ENCODE measurements at places on chromosomes 2 and 18.
A peak's percentile ranks its signal among the peaks of the same experiment; 100 is the strongest.

DNA sequence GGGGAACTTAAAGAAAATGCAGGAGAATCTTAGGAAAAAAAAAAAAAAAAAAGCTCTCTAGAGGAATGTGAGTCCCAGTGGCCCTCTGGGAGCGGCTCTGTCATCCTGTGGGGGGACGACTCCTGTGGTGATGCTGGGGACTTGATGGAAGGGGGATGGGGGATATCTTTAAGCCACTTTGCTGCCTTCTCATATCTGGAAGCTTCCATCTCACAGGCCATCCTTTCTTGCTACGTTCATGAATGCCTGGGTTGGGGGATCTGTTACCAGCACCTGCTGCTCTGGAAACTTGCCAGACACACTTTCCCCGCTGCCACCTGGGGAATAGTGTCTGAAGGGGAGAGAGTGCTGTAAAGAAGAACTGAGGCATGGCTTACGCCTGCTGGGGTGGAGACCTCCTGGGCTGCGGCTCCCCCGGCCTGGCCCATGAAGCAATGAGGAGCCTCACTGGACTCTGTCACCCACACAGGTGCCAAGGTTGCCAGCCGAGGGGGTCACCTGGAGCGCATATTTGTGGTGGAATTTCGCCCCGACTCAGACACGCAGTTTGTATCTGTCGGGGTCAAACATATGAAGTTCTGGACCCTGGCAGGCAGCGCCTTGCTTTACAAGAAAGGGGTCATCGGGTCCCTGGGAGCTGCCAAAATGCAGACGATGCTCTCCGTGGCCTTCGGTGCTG is 92.8 kb downstream of the RTN4 start:
- DNase-seq, result no peak

- peak; percentile 22 for DNase-seq
These were observed 49.9 kb upstream of the PNPT1 start for GRCh38 chr2:55743583-55743982.

- DNase-seq, result no peak
These were observed 39.1 kb downstream of the FRZB start for GRCh38 chr2:182827182-182827879.

DNA sequence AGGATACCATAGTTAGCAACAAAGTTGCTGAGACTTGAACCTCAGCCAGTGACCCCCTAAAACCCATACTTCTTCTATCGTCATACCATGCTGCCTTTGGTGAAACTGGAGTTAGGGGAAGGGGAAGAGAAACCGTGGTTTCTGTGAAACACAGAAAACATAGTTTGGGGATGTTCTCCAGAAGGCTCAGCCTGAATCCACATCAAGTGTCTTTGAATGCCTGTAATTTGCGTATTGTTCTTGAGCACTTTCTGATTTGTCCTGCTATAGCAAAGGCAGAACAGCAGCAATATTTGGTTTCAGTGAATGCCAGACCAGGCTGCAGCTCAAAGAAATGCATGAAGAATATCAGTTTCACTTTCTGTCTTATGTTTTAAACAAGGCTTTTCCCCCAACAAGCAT is 258.7 kb downstream of the TTC32 start:
- no peak for DNase-seq

DNA sequence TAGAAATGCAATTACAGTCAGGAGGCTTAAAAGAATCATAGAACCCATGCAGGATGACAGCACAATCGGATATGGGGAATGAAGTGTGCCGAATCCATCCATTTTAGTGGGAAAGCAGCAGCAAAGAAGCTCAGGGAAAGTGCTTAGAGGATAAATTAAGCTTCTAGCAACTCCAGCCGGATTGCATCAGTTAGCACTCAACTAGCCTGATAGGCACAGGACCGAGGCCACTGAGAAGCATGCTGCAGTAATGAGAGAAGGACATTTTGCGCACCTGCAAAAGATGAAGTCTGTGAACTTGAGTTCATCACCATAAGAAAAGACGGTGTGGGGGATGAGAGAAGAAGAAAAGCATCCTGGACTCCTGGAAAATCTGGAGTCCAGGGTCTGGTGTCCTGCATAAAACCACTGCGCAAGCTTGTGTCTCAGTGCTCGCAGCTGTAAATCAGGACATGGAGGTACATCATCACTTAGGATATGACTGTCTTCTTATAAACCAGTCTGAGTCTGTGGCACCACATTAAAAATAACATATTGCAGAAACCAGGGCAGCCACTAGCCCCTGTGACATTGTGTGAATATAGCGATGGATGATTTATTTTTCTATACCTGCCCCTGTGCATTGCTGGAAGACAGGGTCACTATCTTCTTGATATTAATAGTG is 665.5 kb upstream of the SOX11 start:
- no peak for DNase-seq

DNA sequence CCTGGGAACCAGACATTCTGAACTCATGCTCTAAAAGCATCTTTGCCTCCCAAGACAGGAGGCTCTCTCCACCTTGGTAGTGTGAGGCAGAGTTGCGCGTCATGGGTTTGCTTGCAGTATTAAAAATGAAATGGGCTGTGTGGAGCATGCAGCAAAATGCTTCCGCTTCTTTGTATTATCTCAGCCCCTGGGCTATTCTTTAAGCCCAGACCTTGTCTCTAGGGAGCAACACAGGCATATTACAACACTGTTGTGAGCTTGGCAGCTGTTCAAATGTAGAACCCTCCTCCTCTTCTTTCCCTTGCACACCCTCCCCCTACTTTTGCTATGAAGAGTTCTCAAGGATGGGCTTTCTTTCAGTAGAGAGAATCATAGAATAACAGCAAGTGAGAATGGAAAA is 185.1 kb upstream of the LHCGR start:
- DNase-seq, result peak; percentile 0

DNA sequence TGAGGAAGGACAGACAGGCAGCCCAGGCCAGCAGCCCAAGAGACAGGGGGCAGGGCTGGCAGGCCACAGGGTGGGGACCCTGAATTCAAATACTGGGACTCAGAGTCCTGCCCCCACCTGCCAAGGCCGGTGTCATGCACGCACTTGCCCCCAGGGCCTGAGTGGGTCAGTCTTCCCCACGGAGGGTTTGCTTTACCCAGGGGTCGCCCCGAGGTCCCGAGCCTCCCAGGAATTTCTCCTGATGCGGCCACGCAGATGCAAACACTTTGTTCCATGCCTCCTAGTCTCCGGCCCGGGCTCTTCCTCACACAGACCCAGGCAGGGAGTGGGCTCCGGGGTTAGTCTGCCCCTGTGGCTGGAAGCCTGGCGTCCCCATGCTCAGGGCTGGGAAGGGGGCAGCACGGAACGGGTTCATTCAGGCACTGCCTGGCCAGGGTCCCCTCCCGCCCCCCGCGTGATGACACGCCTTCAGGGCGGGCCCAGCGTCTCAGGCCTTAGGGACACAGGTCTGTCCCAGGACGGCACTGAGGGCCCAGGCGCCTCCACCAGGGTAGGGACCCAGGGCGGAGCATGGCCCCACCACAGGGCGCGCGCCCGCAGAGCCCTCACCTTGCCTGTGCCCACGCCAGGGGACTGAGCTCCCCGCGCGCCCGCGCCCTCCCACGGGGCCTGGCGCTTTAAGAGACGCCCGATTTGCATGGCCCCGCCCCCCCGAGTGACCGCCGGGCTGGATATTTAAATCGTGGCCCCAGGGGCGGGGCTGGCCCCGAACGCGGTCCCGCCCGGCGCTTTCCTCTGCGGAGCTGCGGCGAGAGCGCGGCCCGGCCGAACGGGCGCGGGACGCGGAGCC is at the start of gene SNED1:
TSS of gene SNED1 (plus strand) at position 763 of the 850 bp plus-strand sequence. CDS start 220 bp downstream, outside the sequence.
- DNase-seq, result peak; percentile 66

DNA sequence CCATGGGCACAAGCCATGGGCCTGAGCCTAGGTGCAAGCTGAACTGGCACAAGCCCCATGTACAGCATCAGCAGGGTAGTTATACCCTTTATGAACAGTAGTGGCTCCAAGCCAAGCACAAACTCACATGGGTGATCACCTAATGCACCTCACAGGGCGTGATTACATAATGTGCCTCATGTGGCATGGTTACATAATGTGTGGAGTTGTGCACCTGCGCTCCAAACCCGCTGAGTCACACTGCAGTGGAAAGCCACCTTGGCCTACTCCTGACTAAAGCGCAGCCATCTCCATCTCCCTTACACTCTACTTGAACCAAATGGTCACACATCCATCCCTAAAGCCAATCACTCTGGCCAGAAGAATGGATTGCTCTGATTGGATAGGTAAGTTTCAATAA is 279.7 kb downstream of the MBD2 start:
- no peak for DNase-seq

GRCh38 chr18:48018851-48019250 is 88.4 kb upstream of the SMAD2 start:
- no peak for DNase-seq

DNA sequence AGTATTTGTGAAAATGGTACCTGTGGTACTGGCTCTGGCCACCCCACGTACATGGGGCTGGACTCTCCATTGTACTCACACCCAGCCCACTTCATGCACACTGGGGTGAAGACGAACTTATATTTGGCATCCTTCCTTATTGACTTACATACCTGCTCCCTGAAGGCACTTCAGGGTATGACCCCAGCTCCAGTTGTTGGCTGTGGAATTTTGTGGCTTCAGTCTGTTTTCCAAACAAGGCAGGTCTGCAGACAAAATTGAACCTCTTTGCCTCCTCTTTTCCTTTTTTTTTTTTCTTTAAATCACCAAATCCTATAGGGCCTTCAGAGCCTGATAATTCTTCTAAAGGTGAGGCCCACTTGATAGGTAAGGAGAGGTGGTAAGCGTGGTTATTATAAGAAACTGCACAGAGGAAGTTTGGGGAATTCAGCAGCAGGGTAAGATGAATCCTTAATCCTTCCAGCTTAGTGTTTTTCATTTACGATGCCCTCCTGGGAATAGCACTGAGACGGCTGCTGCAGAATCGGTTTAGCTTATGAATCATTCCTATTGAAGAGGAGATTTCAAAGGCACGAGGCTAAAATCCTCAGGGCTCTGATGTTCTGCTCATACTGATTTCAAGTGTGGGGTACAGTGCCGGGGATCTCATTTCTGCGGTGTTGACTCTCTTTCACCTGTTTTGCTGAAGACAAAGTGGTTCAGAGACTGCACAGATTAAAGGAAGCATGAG is 55.2 kb downstream of the KIF5C start:
- DNase-seq, result peak; percentile 2

DNA sequence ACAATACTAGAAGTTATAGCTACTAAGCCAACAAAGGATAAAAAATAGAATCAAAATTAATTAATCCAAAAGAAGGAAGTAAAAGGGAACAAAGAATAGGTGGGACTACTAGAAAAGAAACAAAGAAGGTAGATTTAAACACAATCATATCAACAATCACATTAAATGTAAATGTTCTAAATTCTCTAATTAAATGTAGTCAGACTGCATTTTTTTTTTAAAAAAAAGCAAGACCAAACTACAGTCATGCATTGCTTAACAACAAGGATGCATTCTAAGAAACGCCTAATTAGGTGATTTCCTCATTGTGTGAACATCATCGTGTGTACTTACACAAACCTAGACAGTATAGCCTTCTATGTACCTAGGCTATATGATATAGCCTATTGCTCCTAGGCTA is 59.7 kb upstream of the ADAM23 start:
- no peak for DNase-seq

DNA sequence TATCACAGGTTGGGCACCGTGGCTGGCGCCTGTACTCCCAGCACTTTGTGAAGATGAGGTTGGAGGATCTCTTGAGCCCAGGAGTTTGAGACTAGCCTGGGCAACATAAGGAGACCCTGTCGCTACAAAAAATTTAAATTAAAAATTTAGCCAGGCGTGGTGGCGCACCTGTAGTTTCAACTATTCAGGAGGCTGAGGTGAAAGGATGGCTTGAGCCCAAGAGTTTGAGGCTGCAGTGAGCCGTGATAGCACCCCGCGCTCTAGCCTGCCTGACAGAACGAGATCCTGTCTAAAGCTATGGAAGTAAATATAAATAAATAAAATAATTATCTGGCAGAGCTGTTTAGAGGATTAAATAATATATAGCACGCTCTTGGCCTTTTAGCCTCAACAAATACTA is 1.4 kb upstream of the SH3RF3 start:
- DNase-seq, result no peak

- DNase-seq, result peak; percentile 93
These were observed 151.3 kb downstream of the ZFP36L2 start for GRCh38 chr2:43075054-43075593.

DNA sequence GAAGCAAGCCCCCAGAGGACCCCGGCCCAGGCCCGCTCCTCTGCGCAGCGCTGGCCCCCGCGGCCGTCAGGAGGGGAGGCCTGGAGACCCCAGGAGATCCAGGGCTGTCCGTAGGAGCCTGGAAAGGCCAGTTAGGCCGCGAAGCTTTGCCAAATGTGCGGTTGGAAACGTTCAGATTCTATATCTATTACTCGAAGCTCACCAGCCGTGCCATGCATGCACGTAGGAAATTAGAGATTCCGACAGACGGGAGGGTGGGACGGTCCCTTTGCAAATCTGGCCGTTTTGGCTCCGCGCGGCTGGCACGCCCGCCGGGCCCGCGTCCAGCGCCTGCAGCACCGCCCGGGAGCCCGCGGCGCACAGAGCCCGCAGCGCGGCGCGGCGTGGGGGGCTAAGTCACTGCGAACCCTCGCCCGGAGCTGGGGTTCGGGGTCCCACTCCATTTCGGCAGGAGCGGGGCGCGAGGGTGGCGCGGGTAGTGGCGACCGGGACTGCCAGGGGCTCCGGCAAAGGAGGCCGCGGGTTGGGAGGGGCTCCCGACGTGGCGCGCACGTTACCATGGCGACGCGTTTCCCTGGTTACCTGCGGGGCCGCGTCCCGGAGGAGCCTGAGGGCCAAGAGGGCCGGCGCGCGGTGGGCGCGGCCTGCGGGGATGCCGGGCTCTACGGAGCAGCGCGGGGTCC is 488.6 kb upstream of the SMIM21 start:
- DNase-seq, result no peak

DNA sequence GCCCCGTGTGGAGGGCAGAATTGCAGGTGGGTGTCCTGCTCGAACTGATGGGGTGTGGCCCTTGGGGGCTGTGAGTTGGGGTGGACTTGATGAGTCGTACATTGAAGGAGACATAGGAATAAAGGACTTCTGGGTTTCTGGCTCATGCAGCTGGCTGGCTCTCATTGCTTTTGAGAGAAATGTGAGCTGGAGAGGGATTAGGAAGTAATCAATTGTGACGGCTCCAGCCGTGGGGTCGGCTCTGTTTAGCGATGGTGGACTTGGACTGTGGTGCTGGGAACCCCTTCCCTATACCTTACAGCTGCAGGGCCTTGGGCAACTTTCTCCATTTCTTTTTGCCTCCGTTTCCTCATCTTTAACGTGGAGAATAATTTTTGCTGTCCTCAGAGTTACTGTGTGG is 9.2 kb downstream of the IMPA2 start:
- no peak for DNase-seq

DNA sequence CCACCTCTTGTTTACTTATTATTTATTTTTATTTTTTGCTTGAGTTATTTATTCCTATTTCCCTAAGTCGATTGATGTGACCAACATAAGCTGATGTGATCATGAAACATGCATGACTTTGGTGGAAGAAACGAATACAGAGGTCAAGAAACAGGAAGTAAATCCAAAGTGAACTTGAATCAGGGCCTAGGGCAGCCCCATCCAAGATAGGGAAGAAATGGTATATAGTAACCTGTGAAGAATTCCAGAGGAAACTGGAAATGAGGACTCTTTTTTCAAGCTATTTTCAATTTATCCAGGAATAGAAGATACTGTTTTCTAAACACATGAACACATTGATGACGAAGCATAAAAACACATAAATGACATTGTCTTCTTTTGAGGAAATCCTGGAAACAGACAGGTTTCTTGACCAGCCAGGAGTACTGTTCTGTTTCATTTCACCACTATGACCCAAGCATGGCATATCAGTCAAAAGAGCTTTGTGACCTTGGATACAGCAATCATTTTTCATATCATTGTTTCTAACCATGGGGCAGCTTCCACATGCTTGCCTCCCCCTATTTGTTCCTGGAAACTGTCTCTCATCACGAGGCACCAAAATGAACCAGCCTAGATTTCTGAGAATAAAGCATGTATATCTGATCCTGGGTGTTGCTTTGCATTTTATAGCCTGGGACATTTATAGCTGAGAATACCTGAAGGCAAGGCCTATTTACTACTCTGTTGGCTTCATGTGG is 9.1 kb upstream of the LCLAT1 start:
- no peak for DNase-seq
